Pulmonary artery endothelial cell (primary cell): ENCODE measurements at places on chromosomes 1 and 21. TPM values are rescaled to one million over a fixed set of nuclear protein-coding genes. Genes with fewer than 3 reads are reported as not detected.

Gene LCE6A
- not detected in 2 replicates for total RNA-seq

- DNase-seq = no peak
These were observed 264.4 kb downstream of the PTPRC start for GRCh38 chr1:198903203-198903602.

DNA sequence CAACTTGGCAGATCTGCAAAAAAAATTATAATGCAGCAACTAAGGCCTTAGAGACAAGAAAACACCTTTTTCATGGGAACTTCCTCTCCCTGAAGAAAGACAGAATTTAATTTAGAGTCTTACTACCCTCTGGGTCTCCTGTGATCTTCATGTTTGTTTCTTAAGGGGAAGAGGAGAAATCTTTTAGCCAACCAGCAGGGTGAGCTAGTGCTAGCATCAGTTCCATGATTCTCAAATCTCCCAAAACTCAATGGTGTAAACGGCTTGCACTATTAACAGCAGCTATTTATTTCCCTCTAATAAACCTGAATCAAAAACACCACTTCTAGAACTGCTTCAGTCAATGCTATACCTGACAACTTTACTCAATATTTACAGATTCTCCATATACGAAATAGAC lies 3.8 kb downstream of the ZNF644 start:
- DNase-seq = no peak

DNA sequence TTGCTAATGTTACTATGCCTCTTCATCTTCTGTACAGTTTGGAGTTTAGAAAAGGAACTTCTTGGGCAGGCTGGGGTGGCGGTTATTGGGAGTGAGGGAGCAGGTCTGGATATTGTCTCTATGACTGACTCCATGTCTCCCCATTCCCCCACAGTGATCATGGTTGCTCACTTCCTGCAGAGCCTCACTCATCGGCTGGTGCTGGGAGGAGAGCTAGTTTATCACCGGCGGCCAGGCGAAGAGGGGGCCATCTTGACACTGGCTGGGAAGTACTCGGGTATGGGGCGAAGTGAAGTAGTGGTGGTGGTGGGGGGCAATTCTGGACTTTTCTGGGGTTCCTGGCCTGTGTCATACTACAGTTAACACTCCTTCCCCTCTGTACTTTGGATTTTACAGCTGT lies 2.2 kb downstream of the TOMM40L start:
- no peak for DNase-seq

GRCh38 chr1:36183309-36183856 lies 27.4 kb downstream of the MAP7D1 start:
- no peak for DNase-seq

GRCh38 chr1:230176871-230177411 lies 109.9 kb downstream of the GALNT2 start:
- DNase-seq = no peak

Gene PAX7
- not detected in 2 replicates for total RNA-seq

GRCh38 chr1:66245691-66246090 lies 288.3 kb upstream of the SGIP1 start:
- DNase-seq = no peak

GRCh38 chr1:221727146-221728036 lies 14.5 kb downstream of the DUSP10 start:
- no peak for DNase-seq

DNA sequence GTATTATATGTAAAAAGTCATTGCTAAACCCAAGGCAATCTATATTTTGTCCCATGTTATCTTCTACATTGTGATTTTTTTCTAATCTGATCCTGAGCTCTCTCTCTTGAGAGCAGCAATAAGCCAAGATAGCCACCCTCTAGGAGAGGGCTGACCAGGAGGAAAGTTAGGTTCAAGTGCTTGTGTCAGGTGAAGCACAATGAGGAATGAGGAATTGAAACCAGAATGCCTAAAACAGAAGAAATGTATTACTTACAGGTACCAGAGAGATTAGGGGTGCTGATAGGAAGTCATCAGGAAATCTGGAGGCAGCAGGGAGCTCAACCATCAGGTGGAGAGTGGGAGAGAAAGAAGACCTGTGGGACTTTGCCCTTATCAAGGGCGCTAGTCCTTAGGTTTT lies 85.5 kb upstream of the BARHL2 start:
- DNase-seq = no peak

- DNase-seq = no peak
These were observed 111.2 kb downstream of the FASLG start for GRCh38 chr1:172770071-172770470.

DNA sequence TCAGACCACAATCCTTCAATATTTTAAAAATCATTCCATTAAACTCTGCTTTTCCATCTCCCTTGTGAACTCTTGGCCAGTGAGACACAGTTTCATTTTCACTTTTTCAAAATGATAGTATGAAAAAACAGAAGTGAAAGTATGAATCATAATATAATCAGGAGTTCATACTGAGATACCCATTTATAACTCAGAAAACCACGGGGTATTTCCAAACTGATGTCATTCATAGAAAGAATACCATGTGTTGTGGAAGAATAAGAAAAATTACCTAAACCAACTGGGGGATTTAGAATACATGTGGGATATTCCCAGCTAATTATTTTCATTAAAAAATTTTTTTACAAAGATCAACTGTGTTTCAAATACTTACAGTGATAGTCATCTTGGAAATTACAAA lies 149.9 kb downstream of the MRPL39 start:
- no peak for DNase-seq

DNA sequence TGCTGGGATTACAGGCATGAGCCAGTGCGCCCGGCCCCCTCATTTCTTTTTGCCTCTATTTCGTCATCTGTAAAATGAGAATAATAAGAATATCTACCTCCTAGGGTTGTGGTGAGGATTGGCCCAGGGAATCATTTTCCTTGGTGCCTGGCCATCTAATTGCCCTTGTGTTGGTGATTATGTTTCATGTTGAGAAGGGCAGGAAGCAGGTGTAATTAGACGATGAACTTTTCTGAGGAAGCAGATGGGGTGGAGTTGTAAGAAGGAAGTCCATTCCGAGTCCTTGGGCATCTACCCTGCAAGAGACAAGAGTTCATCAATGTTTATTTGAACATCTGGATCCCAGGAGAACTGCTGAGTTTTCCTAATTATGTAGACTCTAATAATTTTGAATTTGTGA lies 38.7 kb upstream of the NEK2 start:
- DNase-seq = no peak

DNA sequence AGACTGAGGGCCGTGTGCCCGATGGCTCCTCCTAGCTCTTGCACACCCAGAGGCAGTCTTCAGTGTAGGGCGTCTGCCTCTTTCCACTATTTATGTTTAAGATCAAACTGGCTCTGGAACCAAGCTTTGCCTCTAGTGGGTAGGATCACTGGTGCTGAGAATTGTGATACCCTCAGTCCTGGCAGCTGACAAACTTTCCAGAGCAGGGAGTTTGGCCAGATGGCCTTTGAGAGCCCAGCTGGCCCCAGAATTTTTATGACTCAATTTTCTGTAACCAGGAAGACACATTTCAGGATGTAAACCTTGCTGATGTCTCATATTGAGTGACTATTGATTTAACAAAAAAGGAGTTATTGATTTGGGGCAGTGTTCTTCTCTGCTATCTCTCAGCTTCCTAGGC lies 6.7 kb downstream of the COQ8A start:
- DNase-seq = no peak

- no peak for DNase-seq
These were observed 1648.4 kb downstream of the KCNT2 start for GRCh38 chr1:194959795-194960194.

Gene UBL4B
- total RNA-seq = not detected in 2 replicates

Gene NPR1
- 18.5 and 33.1 TPM in 2 replicates for total RNA-seq

Gene SLAMF8
- not detected in 2 replicates for total RNA-seq

Gene EXTL1
- not detected in 2 replicates for total RNA-seq
